ENCODE measurements at places on chromosomes 7 and 10.

GRCh38 chr7:3218411-3219225 lies 82.4 kb upstream of the SDK1 start:
- no peak for DNase-seq

GRCh38 chr10:6112893-6113292 lies 24.1 kb downstream of the RBM17 start:
- no peak for DNase-seq

DNA sequence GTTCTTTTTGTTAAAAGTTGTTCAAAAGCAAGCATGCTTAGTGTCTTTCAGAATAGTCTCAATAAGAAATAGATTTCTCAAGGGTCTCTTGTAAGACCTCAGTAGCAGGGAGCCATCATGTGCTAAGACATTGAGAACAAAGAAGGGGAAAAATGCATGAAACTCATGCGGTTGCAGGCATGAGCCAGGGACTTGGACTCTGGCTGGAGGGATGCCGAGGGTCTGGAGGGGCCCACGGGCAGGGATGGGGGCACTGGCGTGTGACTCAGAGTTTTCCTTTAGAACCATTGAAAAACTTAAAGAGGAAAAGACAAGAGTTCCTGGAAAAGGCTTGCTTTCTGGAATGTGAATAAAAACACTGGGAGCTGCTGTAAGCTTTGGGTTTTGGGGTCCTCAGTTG lies 253.3 kb downstream of the CCDC3 start:
- no peak for DNase-seq

DNA sequence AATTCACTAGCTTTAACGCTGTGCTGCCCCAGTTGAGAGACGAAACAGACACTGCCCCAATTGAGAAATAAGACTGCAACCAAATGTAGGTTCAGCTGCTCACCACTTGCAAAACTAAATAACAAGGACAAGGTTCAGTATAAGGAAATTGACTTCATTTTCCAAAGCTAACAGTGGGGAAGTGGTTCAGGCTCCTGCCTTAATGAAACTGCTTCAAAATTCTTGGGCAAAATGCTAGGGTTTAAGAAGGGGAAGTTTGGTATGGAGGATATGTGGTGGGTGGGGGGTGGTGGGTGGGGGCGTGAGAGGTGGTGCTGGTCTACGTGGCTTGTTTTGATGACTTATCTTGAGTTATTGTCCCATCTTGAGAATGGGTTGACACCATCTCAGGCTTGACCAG lies 21.8 kb downstream of the MRPL32 start:
- DNase-seq = no peak

DNA sequence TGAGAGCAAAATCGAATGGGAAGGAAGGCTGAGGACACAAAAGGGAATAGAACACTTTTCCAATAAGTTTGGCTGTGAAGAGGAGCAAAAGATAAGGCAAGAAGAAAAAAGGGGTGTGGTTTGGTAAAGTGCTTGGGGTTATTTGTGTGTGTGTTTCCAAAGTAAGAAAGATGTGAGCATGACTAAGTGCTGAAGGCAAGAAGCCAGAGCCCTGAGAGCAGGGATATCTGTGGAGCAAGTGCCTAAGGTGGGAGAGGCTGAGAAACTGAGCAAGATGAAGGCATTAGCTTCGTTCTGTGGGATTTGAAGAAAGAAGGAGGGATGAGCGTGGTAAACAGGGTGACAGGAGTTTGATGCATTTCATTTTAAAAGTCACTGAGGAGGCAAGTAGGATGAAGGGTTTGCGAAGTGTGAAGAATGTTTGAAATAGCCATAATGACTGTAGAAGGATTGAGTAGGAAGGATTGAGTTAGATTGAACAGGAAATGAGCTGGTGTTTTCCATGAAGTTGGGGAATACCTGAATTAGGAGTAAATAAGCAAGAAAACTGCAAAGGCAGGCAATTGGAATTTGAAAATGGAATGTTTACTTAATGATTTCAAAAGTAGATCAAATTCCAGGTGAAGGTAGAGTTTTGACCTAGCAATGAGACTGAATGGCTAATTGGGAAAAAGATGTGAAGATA lies 19.9 kb upstream of the SP4 start:
- no peak for DNase-seq

DNA sequence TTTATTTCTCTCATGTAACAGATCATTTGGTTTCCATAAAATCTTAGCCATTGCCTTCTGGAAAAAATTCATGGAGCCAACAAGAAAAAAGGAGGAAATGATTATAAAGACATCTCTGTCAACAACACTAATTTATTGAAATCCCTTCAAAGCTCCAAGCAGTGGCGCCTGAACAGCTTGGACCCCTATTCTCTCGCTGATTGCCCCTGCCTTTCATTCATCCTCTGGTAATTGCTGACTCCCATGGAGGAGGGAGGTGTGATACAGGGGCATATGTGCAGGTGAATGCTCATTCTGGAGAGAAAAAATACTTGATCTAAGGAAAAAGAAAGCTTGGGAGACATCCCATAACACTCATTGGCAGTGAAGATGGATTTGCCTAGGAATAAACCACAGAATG lies 345.5 kb downstream of the FGFR2 start:
- DNase-seq = no peak

DNA sequence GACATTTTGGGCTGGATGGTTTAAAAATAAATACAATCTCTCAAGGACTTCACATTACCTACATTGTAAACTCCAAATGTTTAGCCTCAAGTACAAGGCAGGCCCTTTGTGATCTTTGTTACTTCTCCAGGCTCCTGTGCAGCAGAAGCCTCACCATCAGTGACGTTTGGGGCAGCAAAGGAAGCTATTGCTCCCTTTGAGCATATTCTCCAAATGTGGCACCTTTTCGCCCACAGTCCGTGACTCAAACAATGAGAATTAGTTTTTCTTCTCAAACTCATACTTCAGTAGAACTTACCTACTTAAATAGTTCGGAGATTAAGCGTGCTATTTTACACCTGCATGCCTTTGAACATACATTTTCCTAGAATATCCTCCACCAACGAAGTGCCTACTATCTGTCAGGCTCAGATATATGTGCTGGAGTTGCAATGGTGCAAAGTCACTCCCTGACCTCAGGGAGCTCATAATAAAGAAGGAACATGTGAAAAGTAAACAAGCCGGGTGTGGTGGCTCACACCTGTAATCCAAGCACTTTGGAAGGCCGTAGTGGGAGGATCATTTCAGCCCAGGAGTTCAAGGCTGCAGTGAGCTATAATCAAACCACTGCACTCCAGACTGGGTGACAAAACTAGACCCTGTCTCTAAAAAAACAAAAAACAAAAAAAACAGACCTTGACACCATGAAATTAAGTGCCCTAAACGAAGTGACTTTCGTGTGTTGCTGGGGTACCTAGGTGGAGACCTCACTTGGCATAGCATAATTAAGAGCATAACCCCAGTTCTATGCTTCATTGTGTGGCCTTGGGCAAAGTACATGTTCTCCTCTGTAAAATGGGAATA lies 1.2 kb upstream of the ABCF2 start:
- DNase-seq = no peak

GRCh38 chr7:17668122-17668521 lies 272.2 kb downstream of the SNX13 start:
- DNase-seq = no peak

- no peak for DNase-seq
Measured at GRCh38 chr7:136234040-136234439, 256.9 kb upstream of the MTPN start.

GRCh38 chr10:119762035-119762434 lies 36.2 kb downstream of the INPP5F start:
- no peak for DNase-seq

GRCh38 chr7:767941-768731 lies 41.1 kb upstream of the PRKAR1B start:
- no peak for DNase-seq

DNA sequence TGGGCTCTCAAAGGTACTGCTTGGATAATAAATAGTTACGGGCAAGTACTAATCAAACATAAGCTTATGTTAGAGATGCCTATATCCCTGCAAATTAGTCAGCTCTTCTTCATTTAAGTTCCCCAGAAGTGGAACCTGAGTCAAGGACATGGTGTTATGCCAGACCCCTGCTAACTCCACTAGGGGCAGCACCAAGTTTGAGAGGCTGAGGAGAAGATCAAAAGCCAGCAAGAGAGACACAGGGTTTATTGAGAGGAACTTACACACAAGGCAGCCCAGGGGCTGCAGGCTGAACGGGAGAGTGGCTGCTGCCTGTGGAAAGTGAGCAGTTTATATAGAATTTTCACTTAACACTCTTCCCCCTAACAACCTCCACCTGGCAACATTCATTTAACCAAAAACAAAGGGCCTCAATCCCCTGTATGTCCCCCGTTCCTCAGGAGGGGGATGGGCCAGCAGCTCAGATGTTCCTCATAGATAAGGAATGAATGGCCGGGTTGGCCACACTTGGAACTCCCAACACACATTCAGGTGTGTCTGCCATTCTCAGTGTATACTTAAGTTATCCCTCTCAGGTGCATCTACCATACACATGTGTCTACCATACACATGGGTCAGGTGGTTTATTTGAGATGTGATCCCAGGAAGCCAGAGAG lies 62.6 kb upstream of the GHITM start:
- DNase-seq = no peak

DNA sequence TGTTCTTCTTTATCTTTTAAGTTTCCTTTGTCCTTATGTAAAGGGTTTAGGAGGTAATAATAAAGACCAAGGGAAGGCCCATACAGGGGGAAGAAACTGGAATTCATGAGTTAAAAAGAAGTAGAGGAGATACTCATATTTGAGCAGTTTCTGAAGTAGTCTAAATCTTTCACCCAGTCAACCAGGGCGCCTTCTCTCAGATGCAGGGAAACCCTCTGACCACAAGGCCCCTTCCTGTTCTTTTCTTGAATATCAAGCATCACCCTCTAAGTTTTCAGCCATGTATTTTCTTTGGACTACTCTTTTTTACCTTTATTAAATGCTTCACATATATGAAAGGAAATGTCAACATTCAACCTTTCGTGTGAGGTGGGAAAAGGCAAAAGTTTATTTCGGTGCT lies 630.8 kb downstream of the SUGCT start:
- no peak for DNase-seq

DNA sequence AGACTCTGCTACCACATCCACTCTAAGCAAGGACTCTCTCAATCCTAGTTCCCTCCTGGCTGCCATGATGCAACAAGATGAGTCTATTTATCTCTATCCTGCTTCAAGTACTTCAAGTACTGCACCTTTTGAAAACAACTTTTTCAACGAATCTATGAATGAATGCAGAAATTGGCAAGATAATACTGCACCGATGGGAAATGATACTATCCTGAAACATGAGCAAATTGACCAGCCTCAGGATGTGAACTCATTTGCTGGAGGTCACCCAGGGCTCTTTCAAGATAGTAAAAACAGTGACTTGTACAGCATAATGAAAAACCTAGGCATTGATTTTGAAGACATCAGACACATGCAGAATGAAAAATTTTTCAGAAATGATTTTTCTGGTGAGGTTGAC lies 40.7 kb downstream of the AHR start:
- DNase-seq = no peak

Measured in central memory CD8-positive, alpha-beta T cell (primary cell).